ENCODE measurements at places on chromosomes 5 and 9.
A peak's percentile ranks its signal among the peaks of the same experiment; 100 is the strongest.

DNA sequence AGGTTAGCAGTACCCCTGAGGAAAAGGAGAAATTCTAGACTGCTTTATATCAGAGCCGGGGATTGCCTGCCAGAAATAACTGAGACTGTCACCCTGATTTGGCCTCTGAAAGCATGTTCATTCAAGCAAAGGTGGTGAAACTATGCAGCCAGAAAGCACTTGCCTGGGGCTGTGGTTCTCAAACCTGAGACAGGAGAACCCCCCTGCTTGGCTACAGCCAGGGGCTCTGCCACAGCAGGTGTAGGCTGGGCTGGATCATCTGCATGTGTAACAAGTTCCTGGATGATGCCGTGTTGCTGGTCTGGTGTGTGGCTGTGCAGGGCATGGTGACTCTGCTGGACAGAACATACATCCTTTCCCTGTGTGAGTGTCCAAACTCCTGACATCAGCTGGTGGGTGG, 157.8 kb downstream of the NXNL2 start:
- DNase-seq, result no peak

GRCh38 chr5:167916261-167916691, 375.2 kb upstream of the WWC1 start:
- DNase-seq, result no peak

- DNase-seq, result peak; percentile 3
These were observed 124.8 kb upstream of the PTCH1 start for GRCh38 chr9:95641586-95641985.

DNA sequence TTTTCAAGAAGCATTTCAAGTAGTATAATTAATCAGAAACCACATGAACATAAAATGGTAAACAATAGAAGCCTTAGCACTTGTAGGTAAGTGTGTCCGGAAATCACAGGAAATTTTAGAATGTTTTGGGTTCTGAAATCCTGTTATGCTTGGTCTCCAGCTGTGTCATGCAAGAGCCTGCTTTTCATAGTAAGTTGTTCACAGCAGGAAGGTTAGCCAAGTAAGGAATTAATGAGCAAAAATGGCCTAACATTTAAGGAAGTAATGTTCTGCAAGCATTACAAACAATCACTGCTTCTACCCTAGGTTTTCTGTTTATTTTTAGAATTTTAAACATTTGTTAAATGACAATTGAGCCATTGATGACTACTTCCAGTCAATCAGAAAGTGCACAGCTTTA, 669.5 kb downstream of the SLCO4C1 start:
- no peak for DNase-seq

DNA sequence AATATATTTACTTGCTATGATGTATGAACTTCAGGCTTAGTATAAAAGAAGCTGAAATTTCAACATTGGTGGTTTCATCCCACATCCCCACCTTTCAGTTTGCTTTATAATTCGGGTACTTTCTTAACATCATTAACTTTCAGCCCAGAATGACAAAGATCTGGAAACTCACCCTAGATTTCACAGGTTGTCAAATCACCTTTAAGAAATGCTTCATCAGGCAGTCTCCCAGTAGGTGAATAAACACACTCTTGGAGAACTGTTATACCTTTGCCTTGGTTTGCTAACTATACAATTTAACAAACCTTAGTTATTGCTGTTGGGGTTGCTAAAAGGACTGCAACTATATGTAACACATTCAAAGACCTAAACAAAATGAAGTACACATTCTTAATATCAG, 54.4 kb downstream of the MLANA start:
- no peak for DNase-seq

GRCh38 chr5:139708877-139709581, 60.9 kb downstream of the CXXC5 start:
- DNase-seq, result peak; percentile 66

- DNase-seq, result no peak
These were observed 32.8 kb upstream of the GALNT10 start for GRCh38 chr5:154157483-154158378.

DNA sequence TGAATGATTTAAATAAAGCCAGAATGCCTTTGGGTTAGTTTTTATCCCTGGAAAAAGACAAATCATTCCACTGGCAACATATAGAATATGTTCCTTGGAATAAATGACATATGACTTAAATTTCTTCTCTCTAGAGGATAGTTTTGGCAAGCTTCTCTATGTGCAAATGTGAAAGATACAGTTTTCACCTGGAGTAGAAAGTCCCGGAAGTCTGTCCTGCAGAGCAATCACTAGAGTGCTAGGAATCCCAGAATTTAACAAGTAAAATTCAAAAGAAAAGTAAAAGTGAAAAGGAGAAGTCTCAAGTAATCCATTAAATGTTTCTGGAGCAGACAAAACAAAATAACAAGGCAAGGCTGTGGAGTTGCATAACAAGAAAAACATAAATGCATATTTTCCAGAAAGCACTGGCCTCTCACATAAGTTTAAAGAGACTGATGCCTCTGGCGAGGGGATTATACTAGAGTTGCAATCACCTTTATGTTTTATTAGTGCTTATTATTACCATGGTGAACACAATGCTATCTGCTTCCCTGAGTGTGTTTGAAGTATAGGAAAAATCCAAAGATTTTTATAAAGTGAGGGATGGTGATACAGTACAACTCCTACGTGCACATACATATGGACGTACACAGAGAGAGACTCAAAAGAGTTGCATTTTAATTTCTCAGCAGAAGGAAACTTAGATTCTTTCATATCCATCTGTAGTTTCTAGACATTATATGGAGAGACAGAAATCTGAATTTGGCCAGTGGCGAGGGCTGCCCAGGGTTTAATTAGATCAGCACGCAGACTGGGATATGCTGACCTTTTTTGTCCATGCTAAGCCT, 188.3 kb upstream of the ANKRD55 start:
- DNase-seq, result no peak

DNA sequence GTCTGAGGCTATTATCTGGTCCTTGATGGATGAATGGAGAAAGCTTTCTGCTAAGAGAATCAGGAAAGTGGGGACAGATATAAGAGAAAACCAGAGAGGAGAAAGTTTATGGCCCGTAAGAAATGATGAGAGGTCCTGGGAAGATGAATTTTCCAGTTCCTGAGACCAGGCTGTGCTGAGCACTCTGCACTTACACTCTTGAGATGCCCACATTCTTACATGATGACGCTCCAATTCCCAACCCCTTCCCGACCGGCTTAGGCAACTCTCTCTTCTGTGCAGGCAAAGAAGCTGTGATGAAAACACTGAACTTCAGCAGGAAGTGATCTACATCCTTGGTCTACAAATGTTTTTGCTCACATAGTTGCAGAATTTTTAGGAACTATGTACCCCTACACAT, 417.0 kb downstream of the ARHGEF28 start:
- no peak for DNase-seq

DNA sequence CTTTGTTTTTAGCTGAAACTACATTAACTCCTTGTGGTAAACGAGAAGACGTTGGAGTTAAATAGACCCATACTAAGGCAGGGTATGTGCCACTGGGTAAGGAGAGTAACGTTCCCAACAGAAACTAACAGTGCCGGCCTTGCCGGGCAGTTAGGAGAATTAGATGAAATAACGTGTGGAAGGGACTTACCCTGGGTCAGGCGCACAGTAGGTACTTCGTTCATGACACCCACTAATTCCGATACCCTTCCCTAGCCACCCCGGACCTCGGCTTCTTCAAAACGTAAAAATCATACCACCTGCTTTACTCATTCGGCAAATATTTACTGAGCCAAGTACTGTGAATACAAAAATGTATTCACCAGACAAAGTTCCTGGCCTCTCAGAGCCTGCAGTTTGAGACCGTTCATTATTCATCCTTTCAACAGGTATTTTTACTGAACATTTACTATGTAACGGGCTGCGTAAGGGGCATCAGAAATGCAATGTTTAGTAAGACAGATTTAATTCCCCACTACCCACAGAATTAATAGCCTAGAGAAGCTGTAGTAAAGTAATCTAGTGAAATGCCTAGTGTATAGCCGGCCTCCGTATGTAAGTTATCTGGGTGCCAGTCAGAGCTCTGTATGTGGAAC, 3.2 kb upstream of the SMIM23 start:
- no peak for DNase-seq

DNA sequence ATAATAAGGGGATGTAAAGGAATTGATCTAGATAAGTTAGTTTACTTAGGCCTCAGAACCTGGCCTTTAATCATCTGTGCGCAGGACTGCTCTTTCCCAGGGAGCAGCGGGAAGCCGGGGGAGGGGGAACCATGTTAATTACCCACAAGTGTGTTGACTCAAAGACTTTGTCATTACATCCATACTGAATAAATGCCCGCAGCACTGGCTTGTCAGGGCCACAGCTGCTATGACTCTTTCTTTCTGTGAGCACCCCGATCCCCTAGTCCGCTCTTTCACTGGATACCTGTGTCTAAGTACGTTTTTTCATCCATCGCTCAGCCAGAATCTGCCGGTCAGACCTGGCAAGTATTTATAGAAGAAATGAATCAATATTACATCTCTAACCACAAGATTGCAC, 249.3 kb upstream of the DMRT1 start:
- no peak for DNase-seq

- DNase-seq, result no peak
These were observed 182.9 kb upstream of the MAP1B start for GRCh38 chr5:71924325-71924724.

DNA sequence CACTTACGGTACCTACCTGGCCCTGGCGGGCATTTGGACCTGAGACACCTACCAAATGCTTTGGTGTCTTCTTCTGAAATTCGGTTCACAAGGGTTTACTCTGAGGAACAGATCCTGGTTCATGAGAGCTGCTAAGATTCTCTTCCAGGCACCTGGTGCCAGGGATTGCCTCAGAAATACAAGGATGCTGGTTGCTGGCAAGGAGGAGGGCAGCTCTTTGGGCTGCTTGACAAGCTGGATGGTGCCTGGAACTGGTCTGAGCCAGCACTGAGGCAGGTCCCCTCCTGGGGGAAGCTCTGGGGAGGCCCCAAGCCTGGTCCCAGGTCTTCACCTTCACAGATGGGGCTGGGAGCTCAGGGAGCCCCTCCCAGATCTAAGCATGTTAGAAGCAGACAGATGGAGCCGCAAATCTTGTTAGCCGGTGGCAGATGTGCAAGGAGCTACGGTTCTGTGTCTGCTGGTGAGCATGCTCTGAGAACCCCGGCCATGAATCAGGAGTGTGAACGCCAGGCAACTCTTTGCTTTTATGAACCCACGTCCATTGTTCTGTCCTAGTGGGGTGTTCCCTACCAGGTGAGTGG, 16.3 kb downstream of the FABP6 start:
- no peak for DNase-seq

GRCh38 chr9:89923961-89924504, 319.2 kb downstream of the GADD45G start:
- DNase-seq, result peak; percentile 38

DNA sequence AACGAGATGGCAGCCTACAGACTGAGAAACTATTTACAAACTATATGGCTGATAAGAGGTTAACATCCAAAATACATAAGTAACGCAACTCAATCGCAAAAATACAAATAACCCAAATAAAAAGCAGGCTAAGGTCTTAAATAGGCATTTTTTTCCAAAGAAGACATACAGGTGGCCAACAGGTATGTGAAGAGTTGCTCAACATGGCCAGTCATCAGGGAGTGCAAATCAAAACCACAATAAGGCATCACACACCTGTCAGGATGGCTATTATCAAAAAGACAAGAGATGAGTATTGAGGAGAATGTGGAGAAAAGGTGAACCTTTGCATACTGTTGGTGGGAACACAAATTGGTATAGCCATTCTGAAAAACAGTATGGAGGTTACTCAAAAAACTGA, 73.5 kb downstream of the CAMSAP1 start:
- no peak for DNase-seq

DNA sequence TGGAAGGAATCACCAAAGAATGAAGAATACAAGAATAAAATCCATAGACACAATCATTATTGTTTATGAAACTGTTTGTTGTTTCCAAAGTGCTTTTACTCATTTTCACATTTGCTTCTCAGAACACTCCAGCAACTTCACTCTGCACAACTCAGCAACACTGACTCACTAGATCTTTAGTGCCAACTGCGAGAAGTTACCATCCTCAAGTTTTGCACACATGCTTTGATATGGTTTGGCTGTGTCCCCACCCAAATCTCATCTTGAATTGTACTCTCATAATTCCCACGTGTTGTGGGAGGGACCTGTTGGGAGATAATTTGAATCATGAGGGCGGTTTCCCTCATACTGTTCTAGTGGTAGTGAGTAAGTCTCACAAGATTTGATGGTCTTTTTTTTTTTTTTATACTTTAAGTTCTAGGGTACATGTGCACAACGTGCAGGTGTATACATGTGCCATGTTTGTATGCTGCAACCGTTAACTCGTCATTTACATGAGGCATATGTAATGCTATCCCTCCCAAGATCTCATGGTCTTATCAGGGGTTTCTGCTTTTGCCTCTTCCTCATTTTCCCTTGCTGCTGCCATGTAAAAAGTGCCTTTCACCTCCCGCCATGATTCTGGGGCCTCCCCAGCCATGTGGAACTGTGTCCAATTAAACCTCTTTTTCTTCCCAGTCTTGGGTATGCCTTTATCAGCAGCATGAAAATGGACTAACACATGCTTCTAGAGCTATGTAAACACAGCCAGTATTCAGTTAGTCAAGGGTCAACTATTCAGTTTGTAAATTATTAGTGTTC, 36.9 kb downstream of the CLINT1 start:
- peak; percentile 23 for DNase-seq

- no peak for DNase-seq
These were observed 19.7 kb downstream of the NEK6 start for GRCh38 chr9:124277420-124277819.

DNA sequence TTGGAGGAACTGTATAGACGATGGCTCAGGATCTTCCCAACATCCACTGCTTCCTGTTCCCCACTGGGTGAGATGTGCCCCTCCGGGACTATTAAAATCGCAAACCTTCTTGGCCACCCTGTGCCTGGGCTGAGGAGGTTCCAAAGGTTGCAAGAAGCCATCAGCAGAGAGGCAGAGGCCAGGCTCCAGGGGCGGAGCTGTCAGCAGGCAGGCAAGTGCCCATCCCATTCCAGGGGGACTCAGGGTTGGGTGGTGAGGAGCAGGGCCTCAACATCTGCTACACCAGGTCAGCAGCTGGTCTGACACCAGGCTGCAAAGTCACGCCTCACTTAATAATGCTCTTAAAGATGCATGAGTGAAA, 2.2 kb downstream of the BTNL3 start:
- DNase-seq, result no peak

GRCh38 chr5:102040326-102040725, 255.8 kb downstream of the SLCO4C1 start:
- DNase-seq, result no peak

- no peak for DNase-seq
These were observed 56.4 kb downstream of the BARX1 start for GRCh38 chr9:93898502-93899426.

GRCh38 chr9:100377015-100377414, 24.3 kb upstream of the TEX10 start:
- DNase-seq, result peak; percentile 99

GRCh38 chr5:149363358-149363757, 5.5 kb downstream of the PCYOX1L start:
- DNase-seq, result peak; percentile 43

DNA sequence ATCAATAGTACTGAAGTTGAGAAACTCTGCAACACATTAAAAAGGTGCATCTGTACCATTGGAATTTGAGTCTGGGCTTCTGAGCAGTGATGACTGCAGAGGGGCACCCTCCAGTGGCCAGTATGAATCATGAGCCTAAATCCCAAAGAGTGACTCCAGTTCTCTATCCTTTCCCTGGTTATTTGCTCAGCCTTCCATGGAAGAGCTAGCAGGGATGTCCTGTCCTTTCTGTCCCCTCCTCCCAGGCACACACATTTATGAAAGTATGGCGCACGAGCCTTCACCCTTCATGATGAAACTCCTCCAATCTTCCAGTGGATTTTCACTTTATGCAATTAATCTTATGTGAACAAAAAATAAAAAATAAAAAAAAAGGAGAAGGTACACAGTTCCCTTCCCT, 81.0 kb downstream of the ESM1 start:
- DNase-seq, result peak; percentile 29

Data from common myeloid progenitor, CD34-positive (primary cell).